PC-9 (cell line): ENCODE measurements at places on chromosomes 2 and 18.

DNA sequence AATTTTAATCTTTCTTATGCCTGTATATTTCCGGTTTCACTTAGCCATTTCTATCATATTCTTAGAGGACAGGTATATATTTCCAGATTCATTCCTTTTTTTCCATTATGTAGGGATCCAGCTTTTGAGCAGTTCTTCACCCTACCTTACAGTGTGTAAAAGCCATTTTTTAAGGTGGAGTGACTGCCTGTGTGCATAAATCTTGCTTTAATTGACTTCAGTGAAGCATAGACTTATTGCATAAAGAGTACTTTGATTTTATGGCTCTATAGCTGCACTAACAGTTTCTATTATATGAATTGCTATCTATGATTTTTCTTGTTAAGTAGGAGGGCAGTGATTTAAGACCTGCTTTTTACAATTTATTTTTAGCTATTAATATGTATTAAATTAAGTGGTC lies 132.6 kb downstream of the NYAP2 start:
- DNase-seq, result no peak

DNA sequence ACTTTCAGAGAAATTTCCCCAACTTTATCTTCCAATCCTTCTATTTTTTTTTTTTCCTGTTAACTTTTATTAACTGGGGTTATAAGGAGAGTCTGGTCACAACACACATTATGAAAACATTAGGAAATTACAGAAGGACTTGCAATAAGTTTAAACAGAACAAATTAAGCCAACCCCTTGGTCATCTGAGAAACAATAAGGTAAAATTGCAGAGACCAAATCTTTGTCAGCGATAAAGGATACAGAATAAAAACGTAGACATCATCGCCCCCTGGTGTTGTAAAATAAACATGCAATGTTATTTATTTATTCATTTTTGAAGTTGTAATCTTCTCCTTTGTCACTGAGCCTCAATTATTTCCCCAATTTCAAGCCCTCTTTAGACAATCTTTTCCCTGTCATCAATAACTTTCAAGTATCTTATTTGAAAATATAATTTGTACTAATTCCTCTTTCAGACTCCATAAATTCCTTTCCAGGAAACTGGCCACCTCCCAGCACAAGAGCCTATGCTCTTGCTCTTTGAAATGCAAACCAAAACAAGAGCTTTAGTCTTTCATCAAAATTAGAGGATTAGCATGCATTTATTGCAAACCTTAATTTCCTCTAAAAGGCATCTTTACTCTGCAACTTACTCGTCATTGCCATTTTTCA lies 19.5 kb downstream of the G6PC2 start:
- DNase-seq, result no peak

DNA sequence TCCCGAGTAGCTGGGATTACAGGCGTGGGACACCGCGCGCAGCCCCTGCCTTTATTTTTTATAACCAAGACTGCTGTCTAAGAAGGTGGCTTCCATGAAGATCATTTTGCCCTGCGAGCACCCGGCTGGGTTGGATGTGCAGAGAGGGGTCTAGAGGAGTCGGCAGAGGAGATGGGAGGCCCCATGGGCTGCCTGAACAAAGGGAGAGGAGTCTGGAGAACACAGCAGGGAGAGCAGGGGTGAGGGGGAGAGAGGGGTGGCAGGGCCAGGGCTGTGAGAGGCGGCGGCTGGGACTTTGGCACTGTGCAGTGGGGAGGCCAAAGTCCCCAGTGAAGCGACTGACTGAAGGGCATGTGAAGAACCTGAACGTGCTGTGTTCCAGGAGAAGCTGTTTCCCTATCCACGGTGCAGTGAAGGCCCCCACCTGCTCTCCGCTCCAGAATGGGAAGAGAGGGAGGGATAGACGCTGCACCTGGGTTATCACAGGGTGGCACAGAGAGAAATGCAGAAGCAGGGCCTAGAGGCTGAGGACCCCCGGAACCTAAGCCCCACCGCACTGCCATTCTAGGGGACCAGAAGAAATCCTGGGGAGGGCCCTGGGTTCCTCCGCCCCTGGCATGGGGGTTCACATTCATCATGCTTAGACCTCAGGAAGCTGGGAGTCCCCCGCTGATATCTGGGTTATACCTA lies 24.8 kb upstream of the FOSL2 start:
- DNase-seq, result no peak

- DNase-seq, result no peak
Measured at GRCh38 chr2:42743659-42743990, 20.3 kb downstream of the OXER1 start.

- no peak for DNase-seq
Measured at GRCh38 chr2:8532438-8532837, 149.4 kb upstream of the ID2 start.

DNA sequence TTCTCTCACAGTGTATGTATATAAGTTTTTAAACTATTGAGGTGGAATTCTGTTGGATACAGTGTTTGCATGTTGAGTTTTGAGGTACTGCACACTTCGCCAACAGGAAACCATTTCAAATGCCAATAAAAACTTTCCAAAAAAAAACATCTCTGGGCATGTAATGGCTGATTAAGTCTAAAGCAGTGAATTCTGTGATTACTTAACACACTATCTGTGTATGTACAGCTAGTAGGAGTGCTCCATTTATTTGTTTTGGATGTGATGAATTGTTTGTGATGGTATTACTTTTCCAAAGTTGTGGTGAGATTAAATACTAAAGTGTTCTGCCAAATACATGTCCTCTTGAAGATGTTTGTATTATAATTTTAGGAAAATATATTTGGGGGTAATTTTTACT lies 31.1 kb downstream of the MMADHC start:
- no peak for DNase-seq

DNA sequence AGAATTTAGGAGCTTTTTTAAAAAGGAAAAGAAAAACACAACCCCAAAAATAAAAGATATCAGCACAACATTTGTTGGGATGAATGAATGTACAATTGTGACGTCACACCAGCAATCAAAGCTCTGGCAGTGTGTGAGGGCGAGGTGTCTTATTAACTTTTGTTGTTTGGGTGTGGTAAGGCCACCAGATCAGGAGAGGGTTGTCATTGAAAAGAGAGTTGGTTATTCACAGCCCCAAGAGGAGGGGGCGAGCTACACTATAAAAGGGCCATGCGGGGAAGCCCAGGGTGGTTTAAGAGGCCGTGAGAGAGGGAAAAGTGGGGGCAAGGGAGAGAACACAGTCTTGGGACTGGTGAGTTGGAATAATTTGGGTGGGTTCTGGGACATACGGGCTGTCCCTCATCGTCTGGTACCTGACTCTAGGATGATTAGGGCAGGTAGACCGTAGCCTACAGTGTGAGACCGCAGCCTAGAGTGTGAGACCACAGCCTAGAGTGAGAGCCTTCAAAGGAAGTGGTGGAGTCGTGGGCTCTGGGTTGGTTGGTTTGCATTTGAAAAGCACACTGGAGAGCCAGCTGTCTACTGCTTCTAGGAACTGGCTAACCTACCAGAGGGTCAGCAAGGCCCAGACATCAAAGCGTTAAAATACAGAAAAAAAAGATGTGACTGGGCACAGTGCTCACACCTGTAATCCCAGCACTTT lies 128.4 kb downstream of the INO80D start:
- no peak for DNase-seq

DNA sequence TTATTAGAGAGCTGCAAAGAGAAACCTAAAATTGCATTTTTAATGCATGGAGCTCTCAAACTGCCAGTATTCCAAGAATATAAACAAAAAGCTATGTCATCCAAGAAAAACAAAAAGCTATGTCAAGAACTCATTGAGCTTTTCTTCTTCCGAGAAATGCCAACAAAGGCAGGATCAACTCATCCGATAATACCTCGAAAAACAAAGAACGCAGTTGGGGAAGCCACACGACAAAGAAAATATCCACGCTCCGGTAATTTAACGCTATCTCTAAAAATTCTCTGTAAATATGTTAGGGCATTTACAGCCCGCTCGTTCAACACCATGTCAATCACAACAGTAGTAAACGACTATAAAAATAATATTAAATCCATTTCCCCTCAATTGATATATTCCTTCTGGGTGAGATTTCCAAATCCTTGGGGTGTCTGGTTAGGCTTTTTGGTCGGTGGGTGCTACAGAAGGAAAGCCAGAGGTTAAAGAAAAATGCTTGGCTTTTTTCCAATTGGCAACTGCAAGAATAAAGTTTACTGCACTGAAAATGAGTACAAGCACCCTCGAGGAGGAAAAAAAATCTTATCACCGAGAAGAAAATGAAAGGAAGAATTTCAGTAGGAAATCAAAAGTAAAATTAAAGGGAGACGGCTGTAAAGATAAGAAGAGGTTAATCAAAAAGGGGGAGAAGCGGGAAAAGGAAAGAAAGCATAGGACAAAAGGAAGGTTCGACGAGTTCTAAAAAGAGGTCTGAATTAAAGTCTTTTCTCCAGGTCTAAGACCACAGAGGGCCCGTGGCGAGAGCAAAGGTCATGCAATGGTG lies 856 bp downstream of the TIA1 start:
- DNase-seq, result no peak

GRCh38 chr2:23537991-23538390 lies 153.0 kb downstream of the KLHL29 start:
- DNase-seq, result no peak

DNA sequence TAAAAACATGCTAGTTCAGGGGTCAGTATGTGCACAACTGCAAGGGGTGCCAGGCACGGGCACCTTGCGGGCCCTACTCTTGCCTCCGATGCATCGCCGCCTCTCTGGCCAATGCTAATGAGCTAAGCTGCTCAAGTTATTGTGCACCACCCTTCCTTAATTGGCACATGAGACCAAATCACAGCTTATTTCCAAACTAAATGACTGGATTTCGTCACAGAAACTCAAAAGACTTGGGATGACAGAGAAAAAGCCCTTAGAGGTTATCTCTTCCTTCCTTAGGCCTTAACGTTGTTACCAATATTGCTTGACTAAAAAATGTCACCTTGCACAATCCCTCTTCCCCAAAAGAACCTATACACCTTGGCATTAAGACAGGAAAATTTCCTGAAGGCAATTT lies 7.7 kb downstream of the RNF149 start:
- no peak for DNase-seq

GRCh38 chr2:126449677-126450076 lies 206.3 kb upstream of the GYPC start:
- no peak for DNase-seq

GRCh38 chr2:217366966-217367365 lies 507.1 kb upstream of the TNP1 start:
- peak; percentile 85 for DNase-seq

DNA sequence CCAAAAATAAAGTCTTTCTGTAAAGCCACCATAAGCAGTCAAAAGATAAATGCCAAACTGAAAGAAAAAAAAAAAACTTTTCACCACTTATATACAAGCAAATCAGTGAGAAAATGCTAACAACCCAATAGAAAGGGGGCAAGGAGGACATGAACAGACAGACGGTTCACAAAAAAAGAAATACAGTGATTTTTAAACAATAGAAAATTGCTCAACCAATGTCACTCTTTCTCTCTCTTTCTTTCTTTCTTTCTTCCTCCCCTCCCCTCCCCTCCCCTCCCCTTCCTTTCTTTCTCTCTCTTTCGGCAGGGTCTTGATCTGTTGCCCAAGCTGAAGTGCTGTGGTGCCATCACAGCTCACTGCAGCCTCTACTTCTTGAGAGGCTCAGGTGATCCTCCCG lies 28.8 kb upstream of the SPATA3 start:
- DNase-seq, result no peak

DNA sequence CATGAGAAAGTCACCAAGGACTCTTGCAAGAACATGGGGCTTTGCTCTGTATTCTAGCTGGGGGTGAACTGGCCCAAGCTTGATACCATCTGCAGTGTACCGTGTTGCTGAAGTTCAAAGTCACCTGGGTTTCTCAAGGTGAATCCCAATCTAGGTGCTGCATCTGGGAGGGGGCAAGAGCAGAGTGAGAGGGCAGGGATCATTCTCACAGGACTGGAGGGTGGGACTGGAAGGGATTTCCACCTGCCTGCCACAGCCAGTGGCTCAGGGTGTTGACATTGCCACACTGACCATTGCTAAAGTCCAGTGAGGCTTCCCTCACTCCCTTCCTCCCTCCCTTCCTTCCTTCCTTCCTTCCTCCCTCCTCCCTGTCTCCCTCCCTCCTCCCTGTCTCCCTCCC lies 98.7 kb downstream of the MYCN start:
- no peak for DNase-seq

GRCh38 chr18:23936381-23936958 lies 78.1 kb upstream of the TTC39C start:
- no peak for DNase-seq

- DNase-seq, result no peak
Measured at GRCh38 chr18:47978603-47979002, 48.1 kb upstream of the SMAD2 start.

GRCh38 chr2:38057651-38058410 lies 18.1 kb downstream of the CYP1B1 start:
- no peak for DNase-seq

- peak; percentile 10 for DNase-seq
Measured at GRCh38 chr2:108594132-108594981, 60.1 kb downstream of the LIMS1 start.

- no peak for DNase-seq
Measured at GRCh38 chr2:236161082-236161462, 7.1 kb downstream of the GBX2 start.

DNA sequence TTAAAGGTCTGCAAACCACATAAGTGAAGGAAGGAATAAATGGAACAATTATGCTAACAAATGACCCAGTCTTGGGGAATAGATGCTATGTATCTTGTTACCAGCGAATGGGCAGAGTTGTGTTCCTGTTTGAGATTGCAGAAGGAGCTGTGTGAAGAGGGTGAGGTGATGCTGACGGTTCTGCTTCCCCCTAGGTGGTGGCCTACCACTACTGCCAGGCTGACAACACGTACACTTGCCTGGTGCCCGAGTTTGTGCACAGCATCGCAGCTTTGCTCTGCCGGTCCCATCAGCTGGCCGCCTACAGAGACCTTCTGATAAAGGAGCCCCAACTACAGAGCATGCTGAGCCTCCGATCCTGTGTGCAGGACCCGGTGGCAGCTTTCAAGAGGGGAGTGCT lies 111.7 kb downstream of the WDSUB1 start:
- no peak for DNase-seq

DNA sequence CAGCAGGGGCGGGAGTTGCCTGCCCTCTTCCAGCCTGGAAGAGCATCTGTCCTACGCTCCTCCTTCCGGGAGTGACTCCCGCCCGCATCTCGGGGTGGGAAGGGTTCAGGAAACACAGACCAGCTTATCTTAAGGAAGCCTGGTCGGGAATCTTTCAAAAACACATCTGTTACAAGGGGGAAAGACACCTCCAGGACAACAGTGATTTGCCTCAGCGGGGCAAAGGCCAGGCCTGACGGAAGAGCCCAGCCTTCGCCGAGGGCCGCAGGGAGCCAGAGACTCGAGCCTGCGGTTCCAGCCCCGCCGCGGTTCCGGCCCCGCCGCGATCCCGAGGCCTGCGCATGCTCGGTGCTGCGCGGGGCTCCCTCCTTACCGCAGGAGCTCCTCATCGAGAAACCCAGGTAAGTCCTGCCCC lies 38.1 kb upstream of the TGIF1 start:
- peak; percentile 86 for DNase-seq

DNA sequence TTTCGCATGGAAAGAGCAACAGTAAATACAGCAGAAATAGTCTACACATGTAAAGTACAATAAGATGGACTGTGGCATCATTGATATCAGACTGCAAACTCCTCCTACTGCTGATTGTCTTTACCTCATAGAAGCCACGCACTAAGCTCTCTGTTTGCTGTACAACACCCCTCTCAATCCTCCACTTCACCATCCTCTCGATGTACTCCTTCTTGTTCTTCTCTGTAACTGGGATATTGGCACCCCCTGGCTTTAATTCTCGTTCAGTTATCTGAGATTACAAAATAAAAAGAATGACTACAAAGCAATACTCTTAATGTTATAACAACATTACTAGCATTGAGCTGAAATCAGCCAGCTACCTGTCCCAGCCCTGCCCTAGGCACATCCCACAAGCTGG lies 49.3 kb upstream of the STK17B start:
- no peak for DNase-seq

- no peak for DNase-seq
Measured at GRCh38 chr18:40079786-40080185, 1875.2 kb upstream of the PIK3C3 start.
